Heart right ventricle (tissue), 16 donors: ENCODE measurements at places on chromosomes 1 and 21.

DNA sequence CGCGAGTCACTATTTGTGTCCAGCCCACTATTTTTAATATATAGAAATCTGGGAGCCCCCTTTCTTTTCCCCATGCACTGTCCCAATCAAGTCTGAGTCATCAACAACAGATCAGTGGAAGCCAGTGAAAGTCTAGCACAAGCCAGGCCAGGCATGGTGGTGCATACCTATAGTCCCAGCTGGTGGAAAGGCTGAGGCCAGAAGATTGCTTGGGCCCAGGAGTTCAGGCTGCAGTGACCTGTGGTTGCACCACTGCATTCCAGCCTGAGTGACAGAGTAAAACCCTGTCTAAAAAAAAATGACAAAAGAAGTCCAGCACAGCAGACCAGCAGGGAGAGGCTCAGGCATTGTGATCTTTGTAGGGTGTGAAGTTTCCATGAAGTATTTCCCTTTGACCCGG, 9.0 kb upstream of the RPL5 start:
- H3K27me3 ChIP-seq: no peaks in the 10 kb centered on the region
- H3K36me3 ChIP-seq: no peaks in the 10 kb centered on the region
- DNase-seq: no peak
- no peaks in the 10 kb centered on the region for H3K4me1 ChIP-seq

- H3K4me3 ChIP-seq: no peak overlapping the region
- H3K36me3 ChIP-seq: peaks cover 25% of the 10 kb centered on the region
- H3K27ac ChIP-seq: no peak overlapping the region
- no peaks in the 10 kb centered on the region for H3K4me1 ChIP-seq
- no peak for DNase-seq
- H3K27me3 ChIP-seq: no peaks in the 10 kb centered on the region
These were observed 46.8 kb downstream of the DESI2 start for GRCh38 chr1:244699741-244700140.

- no peak overlapping the region for H3K4me3 ChIP-seq
- DNase-seq: no peak
- no peak overlapping the region for H3K27ac ChIP-seq
- no peaks in the 10 kb centered on the region for H3K36me3 ChIP-seq
These were observed 45.9 kb downstream of the GPR88 start for GRCh38 chr1:100583827-100584226.

DNA sequence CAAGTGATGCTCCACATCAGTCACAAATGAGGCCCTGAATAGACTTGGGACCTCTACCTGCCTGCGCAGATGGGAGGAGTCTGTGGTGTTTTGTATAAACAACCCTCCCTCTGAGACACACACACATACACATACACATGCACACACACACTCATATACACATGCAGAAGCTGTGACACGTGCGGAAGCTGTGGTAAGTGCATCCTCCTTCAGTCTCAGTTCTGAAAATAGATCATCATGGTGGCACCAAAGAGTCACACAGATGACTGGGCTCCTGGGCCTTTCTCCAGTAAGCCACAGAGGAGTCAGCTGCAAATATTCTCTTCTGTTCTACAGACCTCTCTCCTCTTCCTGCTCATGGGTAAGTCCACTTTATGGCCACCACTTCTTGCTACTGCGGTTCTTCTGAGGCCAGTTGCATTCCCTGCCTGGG, at the start of gene LY9:
Gene LY9, plus strand, starts transcription at position 224 of the 433 bp plus-strand sequence. Its CDS starts 14 bp downstream, at position 238.
- H3K4me3 ChIP-seq: no peak within 1 kb of the TSS
- H3K27me3 ChIP-seq: peaks cover 4% of the 10 kb centered on the region
- no peaks in the 10 kb centered on the region for H3K36me3 ChIP-seq
- H3K4me1 ChIP-seq: no peaks in the 10 kb centered on the region
- DNase-seq: no peak

- H3K4me1 ChIP-seq: peaks cover 9% of the 10 kb centered on the region
- no peaks in the 10 kb centered on the region for H3K27me3 ChIP-seq
- no peak overlapping the region for H3K4me3 ChIP-seq
- H3K36me3 ChIP-seq: no peaks in the 10 kb centered on the region
These were observed 53.8 kb upstream of the HPDL start for GRCh38 chr1:45272913-45273371.
